Hippocampal formation (tissue), 2 donors: ENCODE measurements at places on chromosomes 5 and 9.

- no peak for DNase-seq
Measured at GRCh38 chr9:77514886-77515711, 133.0 kb downstream of the GNA14 start.

GRCh38 chr5:14771189-14771588, 100.4 kb downstream of the ANKH start:
- DNase-seq, result no peak

DNA sequence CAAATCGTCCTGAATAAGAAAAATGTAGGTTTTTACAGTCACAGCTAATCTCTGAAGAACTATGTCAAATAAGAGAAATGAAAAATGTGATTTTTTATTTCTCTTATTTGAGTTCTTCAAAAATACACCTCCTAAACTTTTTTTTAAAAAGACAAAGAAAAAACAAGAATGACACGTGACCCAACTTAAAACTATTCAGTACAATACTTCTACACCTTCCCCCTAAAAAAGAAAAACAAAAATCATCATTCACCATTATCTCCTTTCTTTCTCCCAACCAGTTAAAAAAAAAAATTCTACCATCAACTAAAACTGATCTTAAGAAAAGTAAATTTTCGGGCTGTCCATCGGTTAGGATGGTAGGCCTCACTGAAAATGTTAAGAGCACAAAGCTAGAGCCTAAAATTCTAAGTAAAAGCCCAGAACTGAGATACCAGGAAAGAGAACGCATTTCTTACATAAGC, 2.1 kb downstream of the RNF145 start:
- DNase-seq, result no peak

DNA sequence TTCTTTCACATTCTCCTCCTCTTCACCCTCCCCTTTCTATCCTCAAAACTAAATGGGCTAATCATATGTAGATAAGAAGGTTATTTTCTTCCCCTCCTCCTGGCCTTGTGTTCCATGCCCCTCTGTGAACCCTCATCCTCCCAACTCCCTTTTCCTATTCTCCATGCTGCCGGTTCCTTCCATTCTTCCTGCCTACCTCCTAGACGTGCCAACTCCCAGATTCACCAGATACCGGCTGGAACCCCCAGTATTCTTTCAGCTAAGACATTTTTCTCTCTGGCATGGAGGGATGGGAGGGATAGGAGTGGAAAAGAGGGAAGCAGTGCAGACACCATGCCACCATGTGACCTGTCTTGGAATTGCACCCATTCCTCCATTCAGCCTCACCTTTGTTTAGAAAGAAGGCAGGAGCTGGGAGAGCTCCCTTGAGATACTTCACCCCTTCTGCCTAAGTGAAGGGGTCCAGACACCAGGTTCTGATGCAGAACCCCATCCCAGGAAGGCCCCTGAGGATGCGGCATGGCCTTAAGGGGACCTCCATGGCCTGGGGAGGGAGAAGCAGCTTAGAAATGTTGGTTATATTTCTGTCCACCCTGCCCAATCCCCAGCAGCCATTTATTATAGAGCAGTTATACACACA, 4.8 kb downstream of the DNAJB5 start:
- DNase-seq, result peak; percentile 12

DNA sequence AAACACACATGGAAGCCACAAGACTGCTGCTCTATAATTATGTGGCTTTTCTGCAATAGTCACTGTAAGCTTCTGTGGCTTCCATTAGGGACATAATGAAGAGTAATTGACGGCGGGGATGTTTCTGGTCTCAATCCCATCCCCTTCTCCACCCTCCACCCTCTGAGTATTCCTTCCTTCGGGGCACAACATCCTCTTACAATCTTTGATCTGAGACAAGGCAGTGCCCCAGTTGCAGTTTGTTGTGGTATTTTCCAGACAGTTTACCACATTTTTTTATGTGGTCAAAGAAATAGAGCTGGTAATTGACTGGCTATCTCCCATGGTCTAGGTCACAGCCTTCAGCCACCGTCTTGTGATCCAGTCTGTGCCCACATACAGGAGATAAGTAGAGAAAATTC, 277.7 kb downstream of the NR2F1-AS1 start:
- DNase-seq, result no peak

DNA sequence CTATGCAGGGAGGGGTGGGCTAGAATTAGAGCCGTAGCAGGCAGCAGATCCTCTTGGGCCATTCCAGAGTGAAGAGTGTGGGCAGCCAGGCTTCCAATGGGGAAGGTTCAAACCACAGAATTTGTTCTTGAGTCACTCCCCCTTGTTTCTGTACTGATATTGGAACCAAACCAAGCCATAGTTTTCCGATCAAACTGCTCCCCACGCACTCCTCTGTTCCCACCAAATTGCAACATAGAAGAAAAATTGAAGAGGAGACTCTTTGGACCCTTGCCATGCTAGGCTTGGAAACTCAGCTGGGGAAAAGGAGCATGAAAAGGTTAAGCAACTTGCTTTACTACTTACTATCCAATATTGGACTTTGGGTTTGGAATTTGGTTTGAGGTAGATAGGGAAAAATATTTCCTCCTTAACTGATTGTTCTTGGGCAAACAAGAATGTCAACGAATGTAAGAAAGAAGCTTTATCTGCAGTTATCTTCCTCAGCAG, 165.8 kb upstream of the NR3C1 start:
- DNase-seq, result no peak

DNA sequence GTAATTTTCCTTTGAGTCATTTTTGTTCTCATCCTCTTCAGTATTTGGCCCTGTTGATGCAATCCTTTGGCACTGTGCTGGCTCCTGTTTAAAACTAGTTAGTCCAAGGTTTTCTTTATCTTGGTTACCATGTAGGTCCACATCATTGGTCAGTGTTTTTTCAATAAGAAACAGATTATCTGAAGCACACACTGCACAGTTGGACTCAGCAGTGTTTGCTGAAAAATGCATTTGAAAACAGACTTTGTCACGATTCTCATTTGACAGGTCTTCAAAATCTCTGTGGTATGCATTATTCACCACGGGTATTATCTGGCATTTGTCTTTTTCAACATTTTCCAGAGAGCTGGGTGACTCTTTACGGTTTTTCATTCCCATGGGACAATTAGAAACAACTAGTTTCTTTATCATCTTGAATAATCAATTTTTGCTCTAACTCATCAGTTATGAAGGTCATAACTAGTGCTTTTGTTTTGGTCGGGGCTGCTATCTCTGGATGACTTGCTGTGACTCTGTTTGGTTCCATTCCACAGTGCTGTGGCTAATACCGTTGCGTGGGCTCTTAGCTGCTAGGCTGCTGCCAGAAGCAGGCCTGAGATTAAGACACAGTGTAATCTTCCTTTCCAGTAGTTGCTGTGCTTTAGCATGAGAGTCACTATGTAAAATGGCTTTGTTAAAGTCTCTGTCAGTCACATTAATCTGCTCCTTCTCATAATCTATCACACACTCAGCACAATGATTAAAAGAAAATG, 36.2 kb downstream of the NUDT12 start:
- DNase-seq, result no peak

GRCh38 chr5:65938256-65938655, 11.9 kb downstream of the ERBIN start:
- DNase-seq, result no peak

- DNase-seq, result no peak
Measured at GRCh38 chr5:138536665-138537315, 6.2 kb downstream of the ETF1 start.

DNA sequence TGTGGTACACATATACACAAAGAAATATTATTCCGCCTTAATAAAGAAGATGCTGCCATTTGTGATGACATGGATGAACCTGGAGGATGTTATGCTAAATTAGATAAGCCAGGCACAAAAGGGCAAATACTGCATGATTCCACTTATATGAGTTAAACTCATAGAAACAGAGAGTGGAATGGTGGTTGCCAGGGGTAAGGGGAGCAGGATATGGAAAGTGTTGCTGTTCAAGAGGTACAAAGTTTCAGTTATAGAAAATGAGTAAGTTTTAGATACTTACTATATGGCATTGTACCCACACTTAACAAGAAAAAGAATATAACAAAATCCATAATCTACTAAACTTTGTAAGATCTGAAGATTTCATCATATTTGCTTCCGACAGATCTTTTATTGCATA, 252.2 kb downstream of the SYK start:
- DNase-seq, result no peak

GRCh38 chr9:129665389-129665775, at the start of gene PRRX2:
TSS of gene PRRX2 (plus strand) at chr9:129665647. CDS start at chr9:129665868, 221 bp downstream.
- DNase-seq, result no peak

DNA sequence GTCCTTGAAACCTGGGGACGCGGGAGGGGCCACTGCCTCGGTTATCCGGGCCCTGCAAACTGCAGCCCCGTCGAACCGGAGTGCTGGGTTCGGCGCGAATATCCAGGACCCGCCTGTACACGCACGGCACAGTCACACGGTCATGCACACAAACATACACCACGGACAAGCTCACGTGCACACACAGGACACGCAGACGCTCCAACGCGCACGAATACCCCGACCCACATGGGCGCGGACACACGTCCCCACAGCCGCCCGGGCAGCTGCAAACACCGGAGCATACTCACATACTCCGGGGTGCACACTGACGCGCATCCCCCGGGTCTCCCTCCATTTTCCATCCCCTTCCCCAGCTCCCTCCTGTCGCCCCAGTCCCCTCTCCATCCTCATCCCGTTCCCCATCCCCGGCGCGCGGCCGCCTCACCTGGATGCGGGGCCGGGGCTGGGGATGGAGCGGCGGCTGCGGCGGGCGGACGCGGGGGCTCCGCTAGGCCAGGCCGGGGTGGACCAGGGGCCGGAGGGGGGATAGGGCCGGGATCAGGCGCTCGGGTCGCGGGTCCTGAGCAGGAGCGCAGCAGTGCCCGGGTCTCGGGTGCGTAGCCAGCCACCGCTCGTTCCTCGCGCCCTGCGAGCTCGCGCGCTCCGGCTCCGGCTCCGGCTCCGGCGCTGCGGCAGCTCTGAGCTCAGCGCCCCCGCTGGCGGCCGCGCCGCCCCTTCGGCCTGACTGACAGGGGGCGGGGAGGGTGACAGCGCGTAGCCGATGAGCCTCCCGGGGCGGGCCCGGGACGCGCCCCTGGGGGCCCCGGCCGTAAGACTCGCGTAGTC, at the start of the genes EIF4E1B and SNCB:
EIF4E1B (plus strand) TSS at position 823 of the 828 bp plus-strand sequence. CDS start 12,113 bp downstream, outside the sequence.
SNCB (minus strand) TSS at position 682 of the 828 bp plus-strand sequence. CDS start 880 bp downstream, outside the sequence.
- DNase-seq, result peak; percentile 26

DNA sequence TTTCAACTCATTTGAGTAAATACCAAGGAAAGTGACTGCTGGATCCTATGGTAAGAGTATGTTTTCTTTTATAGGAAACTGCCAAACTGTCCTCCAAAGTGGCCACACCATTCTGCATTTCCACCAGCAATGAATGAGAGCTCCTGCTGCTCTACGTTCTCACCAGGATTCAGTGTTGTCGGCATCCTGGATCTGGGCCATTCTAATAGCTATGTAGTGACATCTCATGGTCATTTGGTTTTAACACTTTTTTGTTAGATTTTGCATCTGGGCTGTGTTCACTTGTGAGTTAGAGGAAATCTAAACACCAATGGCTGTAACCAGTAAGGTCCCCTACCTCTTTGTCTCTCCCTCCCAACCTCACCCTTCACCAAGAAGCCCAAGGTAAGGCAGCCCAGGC, 115.9 kb downstream of the ATPSCKMT start:
- no peak for DNase-seq

GRCh38 chr5:56574778-56575177, 240.6 kb upstream of the MAP3K1 start:
- no peak for DNase-seq
